Activated CD4-positive, CD25-positive, alpha-beta regulatory T cell treated with anti-CD3 and anti-CD28 coated beads, Interleukin-2, amount 50 U/mL, for 16 hours (primary cell): ENCODE measurements at places on chromosomes 2 and 18.

DNA sequence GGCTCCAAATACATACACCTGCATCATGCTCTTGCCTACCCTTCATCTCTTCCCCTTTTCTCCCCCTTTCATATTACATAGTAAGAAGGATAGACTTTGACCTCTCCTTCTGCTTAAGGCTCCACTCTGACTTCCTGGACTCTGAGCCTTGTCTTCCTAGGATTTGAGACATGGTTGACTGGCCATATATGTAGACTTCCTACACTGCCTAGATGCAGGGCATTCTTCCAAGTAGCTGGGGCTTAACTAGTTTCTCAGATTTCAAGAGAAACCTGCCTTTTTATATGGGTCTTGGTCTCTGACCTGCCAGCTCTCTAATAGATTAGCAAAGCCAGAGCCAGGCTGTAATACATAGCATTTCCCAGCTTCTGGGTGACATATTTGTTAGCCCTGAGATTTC lies 35.4 kb upstream of the CYP26B1 start:
- DNase-seq: no peak

DNA sequence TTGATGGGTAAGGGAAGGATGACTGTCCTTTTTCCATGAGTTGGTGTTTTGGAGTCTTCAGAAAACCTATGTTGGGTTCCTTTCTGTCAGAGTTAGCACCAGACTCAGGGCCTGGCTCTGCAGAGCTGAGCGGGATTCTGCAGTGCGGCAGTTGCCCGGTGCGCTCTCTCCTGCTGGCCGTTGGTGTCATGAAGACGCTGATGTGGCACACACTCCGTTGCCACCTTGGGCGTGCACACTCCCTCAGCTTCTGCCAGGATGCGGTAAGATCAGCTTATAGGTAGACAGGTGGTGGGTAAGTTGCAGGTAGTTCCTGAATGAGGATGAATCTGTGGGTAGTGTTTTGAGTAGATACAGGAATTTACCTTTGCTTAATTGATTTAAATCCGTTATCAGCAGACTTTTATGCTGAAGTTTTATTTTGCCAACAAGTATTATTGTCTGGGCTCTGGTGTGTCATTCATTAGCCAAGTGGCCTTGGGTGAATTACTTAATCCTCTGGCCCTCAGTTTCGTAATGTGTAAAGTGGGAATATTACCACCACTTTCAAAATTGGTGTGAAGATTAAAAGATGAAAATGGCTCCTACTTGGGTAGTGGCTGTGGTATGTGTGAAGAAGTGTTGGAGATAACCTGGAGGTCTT lies 26.8 kb downstream of the DGKD start:
- no peak for DNase-seq

GRCh38 chr18:28736223-28736622 lies 559.3 kb upstream of the CDH2 start:
- no peak for DNase-seq

GRCh38 chr2:217228732-217229131 lies 368.9 kb upstream of the TNP1 start:
- no peak for DNase-seq

DNA sequence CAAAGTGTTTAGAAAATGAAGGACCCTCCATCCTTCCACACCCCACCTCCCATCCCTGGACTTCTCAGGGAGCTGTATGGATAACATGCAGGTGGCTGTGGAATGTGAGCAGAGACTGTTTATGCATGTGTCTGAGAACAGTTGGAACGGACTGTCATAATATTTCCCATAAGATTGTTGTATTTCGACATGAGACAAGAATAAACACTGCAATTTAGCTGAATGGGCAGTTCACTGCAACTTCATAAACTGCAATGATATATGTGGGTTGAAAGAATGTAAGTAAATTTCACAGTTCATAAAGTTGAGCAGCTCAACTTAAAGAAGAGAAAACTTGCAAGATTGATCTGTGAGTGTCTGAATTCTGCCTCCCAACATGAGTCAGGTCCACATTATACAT lies 74.6 kb downstream of the MEP1B start:
- DNase-seq: no peak

DNA sequence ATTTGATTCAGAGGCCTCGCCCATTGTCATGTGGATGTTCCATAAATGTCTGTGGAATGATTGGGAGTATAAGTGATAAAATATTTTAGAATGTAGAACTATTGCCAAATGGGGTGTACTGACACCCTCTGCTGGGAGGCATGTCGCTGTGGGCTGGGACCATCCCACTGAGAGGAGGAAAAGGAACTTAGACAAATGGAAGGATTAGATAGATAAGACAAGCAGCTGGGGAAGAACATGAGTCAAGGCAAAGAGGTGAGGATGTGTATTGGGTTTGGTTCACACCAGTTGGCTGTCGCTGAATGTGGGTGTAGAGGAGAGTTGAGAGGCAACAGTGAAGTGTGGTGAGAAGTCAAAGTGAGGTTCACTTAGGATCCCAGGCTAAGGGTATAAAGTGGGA lies 4.0 kb downstream of the C2orf74 start:
- DNase-seq: no peak
